ENCODE measurements at places on chromosomes 4 and X.

GRCh38 chrX:11768039-11768438, 10.0 kb downstream of the MSL3 start:
- H3K27me3 ChIP-seq: no peaks in the 10 kb centered on the region
- H3K4me3 ChIP-seq: no peak overlapping the region
- H3K36me3 ChIP-seq: no peaks in the 10 kb centered on the region
- H3K4me1 ChIP-seq: no peaks in the 10 kb centered on the region
- no peak overlapping the region for H3K27ac ChIP-seq

DNA sequence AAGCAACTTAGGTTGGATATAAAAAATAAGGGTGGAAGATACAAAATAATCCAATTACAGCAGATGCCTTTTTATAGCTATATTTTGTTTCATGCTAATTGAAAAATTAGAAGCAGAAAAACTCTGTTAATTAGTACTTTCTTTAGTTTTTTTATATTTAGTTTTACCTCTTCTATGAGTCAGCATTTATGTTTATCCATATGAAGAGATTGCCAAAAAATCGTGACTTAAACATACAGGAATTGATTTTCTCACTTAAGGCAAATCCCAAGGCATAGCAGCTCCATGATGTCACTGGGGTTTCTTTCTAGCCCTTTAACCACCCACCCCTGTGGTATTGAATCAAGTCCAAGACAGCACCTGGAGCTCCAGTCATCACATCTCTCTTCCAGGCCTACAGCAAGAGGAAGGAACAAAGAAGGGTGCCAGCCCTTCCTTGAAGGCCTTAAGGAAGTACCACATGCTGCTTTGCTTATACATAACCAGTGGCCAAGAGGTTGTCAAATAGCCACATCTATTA, 365.8 kb upstream of the TENM3 start:
- no peak overlapping the region for H3K4me3 ChIP-seq
- H3K36me3 ChIP-seq: no peaks in the 10 kb centered on the region
- no peaks in the 10 kb centered on the region for H3K27me3 ChIP-seq
- H3K4me1 ChIP-seq: no peaks in the 10 kb centered on the region

GRCh38 chr4:28916585-28916984, 1803.6 kb upstream of the PCDH7 start:
- H3K36me3 ChIP-seq: no peaks in the 10 kb centered on the region
- no peaks in the 10 kb centered on the region for H3K27me3 ChIP-seq
- no peak for DNase-seq
- no peak overlapping the region for H3K4me3 ChIP-seq
- no peak overlapping the region for H3K27ac ChIP-seq

- H3K4me1 ChIP-seq: no peaks in the 10 kb centered on the region
- H3K27ac ChIP-seq: no peak overlapping the region
- no peaks in the 10 kb centered on the region for H3K36me3 ChIP-seq
- peak; percentile 82 for DNase-seq
- no peak overlapping the region for H3K4me3 ChIP-seq
- H3K27me3 ChIP-seq: no peaks in the 10 kb centered on the region
Observed at GRCh38 chr4:106369456-106370060, 980 bp upstream of the GIMD1 start.

- no peak for DNase-seq
Observed at GRCh38 chrX:68725756-68726365, 78.4 kb downstream of the STARD8 start.

DNA sequence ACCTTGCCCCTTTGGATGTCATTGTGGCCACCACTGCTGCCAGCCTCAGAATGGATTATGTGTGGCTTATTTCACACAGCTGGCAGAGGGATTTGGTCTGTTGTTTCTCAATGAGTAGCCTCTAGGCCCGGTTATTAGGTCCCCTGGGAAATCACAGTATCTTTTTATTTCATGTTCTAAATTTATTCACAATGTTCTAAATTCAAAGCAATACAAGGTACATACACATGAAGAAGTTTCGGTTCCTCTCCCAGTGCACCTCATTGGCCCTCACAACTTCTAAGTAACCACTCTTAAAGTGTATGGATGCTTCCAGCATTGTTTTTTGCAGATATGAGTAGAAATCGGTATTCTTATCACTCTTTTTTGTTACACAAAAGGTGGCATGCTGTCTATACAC, 262.7 kb downstream of the RCHY1 start:
- H3K4me1 ChIP-seq: no peaks in the 10 kb centered on the region
- H3K36me3 ChIP-seq: no peaks in the 10 kb centered on the region
- H3K4me3 ChIP-seq: no peak overlapping the region
- no peaks in the 10 kb centered on the region for H3K27me3 ChIP-seq

DNA sequence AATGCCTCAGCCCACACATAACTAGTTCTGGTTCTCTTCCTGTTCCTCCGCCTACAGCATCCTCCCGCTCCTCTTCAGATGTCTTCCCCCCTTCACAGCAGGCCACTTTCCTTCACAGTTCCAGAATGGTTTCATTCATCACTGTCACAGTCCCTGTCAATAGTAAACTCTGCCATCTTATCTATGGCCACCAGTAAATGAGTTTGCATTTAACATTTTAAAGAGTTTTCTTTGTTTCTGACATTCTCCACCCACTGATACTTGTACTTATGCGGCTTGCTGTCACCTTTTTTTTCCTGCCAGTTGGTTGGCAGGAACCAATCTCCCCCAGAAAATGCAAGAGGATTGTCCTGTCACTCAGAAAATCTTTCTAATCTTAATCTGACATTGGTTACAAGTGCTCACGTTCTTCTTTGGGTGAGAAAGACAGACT, 114.1 kb downstream of the GLUD2 start:
- no peak for DNase-seq
- H3K27ac ChIP-seq: no peak overlapping the region
- H3K4me3 ChIP-seq: no peak overlapping the region
- no peaks in the 10 kb centered on the region for H3K4me1 ChIP-seq
- no peaks in the 10 kb centered on the region for H3K36me3 ChIP-seq

DNA sequence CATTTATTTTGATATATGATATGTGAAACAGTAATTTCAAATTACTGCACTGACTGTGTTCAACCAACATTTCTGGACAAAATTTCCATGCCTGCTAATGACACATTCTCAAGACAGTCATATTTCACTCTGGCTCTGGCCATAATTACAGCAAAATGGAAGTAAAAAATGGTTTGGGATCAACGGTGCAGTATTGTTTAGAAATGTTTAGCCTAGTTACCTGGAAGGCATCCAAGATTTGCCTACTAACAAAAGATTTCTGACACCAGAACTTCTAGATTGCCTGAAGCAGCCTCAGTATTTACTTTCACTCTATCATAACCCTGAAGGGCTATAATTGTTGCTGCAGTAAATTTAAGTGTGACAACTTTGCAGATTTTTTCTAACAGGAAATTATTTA, 416.3 kb downstream of the PCDH10 start:
- DNase-seq: peak; percentile 41
- no peak overlapping the region for H3K27ac ChIP-seq
- H3K36me3 ChIP-seq: no peaks in the 10 kb centered on the region

- no peaks in the 10 kb centered on the region for H3K27me3 ChIP-seq
- H3K27ac ChIP-seq: no peak overlapping the region
- no peaks in the 10 kb centered on the region for H3K4me1 ChIP-seq
Observed at GRCh38 chrX:42602136-42602535, 175.8 kb downstream of the PPP1R2C start.

DNA sequence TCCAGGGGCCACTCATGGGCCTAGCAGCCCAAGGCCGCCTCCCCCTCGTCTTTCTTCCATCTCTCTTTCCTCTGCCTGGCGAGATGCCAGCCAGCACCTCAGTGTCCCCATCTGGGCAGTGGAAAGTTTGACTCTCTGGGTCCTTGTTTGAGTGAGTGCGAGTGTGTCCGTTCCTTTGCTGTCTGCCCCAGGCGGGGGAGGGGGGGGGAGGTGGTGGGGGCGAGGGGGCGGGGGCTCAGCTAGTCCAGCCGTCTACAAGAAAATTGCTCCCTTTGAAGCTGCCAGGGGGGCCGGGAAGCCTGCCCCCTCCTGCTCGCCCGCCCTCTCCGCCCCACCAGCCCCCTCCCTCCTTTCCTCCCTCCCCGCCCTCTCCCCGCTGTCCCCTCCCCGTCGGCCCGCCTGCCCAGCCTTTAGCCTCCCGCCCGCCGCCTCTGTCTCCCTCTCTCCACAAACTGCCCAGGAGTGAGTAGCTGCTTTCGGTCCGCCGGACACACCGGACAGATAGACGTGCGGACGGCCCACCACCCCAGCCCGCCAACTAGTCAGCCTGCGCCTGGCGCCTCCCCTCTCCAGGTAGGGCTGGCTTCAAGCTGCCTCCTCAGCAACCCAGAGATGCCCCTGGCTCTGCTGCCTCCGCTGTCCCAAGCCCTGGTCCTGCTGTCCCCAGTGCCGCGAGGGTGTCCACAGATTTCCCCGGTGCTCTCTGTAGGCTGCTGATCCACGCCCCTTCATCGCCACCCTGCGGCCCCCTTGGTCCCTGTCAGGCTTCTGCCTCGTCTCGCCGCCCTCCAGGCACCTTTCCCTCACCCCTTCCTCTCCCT, at the start of gene BGN:
Gene BGN (plus strand): TSS at position 440 of the 821 bp plus-strand sequence. CDS start 9,652 bp downstream, outside the sequence.
- peak within 1 kb of the TSS; percentile 53 for H3K27ac ChIP-seq
- no peaks in the 10 kb centered on the region for H3K36me3 ChIP-seq
- no peaks in the 10 kb centered on the region for H3K4me1 ChIP-seq
- no peaks in the 10 kb centered on the region for H3K27me3 ChIP-seq
- peak within 1 kb of the TSS; percentile 34 for H3K4me3 ChIP-seq
- peak; percentile 77 for DNase-seq

DNA sequence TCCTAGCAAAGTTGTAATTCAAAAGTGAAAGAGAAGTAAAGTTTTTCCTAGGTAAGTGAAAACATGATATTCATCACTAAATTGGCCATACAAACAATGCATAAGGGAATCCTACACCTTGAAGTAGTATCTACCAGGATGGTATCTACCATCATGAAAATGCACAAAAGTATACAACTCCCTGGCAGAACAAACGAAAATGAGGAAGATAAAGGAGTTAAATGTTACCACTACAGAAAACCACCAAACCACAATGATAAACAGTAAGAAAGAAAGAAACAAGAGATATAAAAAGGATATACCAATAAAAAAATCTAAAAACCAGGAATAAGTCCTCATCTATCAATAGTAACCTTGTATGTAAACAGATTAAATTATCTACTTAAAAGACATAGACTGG, 26.9 kb downstream of the GK2 start:
- no peaks in the 10 kb centered on the region for H3K27me3 ChIP-seq
- no peak for DNase-seq
- no peaks in the 10 kb centered on the region for H3K36me3 ChIP-seq
- H3K4me3 ChIP-seq: no peak overlapping the region
- no peaks in the 10 kb centered on the region for H3K4me1 ChIP-seq

GRCh38 chr4:83150653-83151330, 36.3 kb upstream of the PLAC8 start:
- no peak overlapping the region for H3K4me3 ChIP-seq
- no peaks in the 10 kb centered on the region for H3K27me3 ChIP-seq
- no peaks in the 10 kb centered on the region for H3K36me3 ChIP-seq
- H3K27ac ChIP-seq: no peak overlapping the region

GRCh38 chrX:72052415-72053090, 79.2 kb downstream of the RTL5 start:
- no peak overlapping the region for H3K4me3 ChIP-seq
- DNase-seq: no peak
- H3K27me3 ChIP-seq: peaks cover 5% of the 10 kb centered on the region
- H3K4me1 ChIP-seq: no peaks in the 10 kb centered on the region
- no peaks in the 10 kb centered on the region for H3K36me3 ChIP-seq

DNA sequence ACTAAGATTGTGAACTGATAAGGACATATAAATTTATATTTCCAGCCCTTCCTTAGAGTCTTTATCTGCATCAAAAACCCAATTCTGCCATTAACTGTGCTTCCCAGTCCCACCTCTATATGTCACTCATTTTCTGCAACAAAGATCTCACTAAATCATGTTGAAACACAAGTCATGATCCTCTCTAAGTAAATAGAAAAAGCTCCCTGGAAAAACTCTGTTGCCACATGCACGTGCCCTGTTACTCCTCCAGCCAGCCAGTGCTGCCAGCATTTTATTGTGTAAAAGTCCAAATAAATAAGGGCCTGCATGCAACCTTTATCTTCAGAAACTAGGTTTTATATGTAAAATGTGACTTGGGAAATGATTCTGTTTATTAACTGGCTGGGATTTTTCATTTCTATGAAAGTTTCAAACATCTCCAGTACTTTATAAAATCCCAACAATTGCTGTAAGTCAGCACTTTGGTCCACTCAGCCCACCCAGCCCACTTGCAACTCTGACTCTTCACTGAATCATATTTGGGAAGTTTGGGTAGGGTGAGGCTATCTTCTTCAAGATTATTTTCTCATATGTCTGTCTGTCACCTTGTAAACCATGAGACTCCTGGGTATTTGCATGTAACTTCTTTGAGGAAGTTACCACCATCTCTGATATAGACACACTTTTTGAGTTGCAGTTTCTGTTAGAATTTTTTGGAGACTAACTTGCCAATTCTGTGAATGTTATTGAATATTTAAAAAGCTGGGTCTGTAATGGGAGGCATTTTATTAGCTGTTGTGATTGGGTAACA, 40.0 kb upstream of the SMARCA5 start:
- H3K27me3 ChIP-seq: no peaks in the 10 kb centered on the region
- no peak overlapping the region for H3K27ac ChIP-seq
- H3K4me3 ChIP-seq: no peak overlapping the region
- H3K4me1 ChIP-seq: no peaks in the 10 kb centered on the region
- H3K36me3 ChIP-seq: peaks cover 2% of the 10 kb centered on the region

- DNase-seq: no peak
- H3K27me3 ChIP-seq: no peaks in the 10 kb centered on the region
- H3K4me1 ChIP-seq: no peaks in the 10 kb centered on the region
- no peak overlapping the region for H3K27ac ChIP-seq
- no peaks in the 10 kb centered on the region for H3K36me3 ChIP-seq
- H3K4me3 ChIP-seq: no peak overlapping the region
Observed at GRCh38 chr4:11702886-11703557, 274.3 kb upstream of the HS3ST1 start.

DNA sequence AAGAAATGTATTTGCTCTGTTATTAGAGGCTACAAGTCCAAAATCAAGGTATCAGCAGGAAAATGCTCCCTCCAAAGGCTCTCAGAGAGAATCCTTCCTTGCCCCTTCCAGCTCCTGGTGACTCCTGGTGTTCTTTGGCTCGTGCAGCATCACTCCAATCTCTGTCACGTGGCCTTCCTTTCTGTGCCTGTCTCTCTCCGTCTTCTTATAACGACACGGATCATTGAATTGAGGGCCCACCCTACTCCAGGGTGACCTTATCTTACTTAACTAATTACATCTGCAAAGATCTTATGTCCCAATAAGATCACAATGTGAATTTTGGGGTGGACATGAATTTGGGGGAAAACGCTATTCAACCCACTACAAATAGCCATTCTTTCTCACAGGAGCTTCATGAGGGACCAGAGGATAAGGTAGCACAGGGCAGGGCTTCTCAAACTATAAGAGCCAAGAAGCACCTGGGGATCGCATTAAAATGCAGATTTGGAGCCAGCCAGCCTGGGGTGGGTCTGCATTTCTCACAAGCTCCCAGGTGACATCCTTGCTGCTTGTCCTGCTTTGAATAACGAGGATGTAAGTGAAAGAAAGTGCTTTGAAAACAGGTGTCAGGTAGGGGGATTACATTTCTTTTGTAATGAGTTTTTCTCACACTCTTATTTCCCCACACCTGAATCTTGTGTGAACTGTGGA, 41.9 kb upstream of the APLN start:
- no peak overlapping the region for H3K27ac ChIP-seq
- no peaks in the 10 kb centered on the region for H3K27me3 ChIP-seq
- no peak for DNase-seq
- H3K4me1 ChIP-seq: no peaks in the 10 kb centered on the region
- H3K4me3 ChIP-seq: no peak overlapping the region

GRCh38 chr4:147954850-147955249, 223.0 kb downstream of the ARHGAP10 start:
- no peaks in the 10 kb centered on the region for H3K4me1 ChIP-seq
- no peak overlapping the region for H3K27ac ChIP-seq
- no peaks in the 10 kb centered on the region for H3K36me3 ChIP-seq
- H3K4me3 ChIP-seq: no peak overlapping the region

- H3K27ac ChIP-seq: no peak overlapping the region
- no peaks in the 10 kb centered on the region for H3K36me3 ChIP-seq
- peaks cover 7% of the 10 kb centered on the region for H3K4me1 ChIP-seq
- no peaks in the 10 kb centered on the region for H3K27me3 ChIP-seq
- H3K4me3 ChIP-seq: no peak overlapping the region
Observed at GRCh38 chr4:78155616-78156105, 98.5 kb downstream of the FRAS1 start.

Measured in kidney (tissue), 22 donors.